ENCODE measurements at places on chromosomes 7 and 10.
A peak's percentile ranks its signal among the peaks of the same experiment; 100 is the strongest.

DNA sequence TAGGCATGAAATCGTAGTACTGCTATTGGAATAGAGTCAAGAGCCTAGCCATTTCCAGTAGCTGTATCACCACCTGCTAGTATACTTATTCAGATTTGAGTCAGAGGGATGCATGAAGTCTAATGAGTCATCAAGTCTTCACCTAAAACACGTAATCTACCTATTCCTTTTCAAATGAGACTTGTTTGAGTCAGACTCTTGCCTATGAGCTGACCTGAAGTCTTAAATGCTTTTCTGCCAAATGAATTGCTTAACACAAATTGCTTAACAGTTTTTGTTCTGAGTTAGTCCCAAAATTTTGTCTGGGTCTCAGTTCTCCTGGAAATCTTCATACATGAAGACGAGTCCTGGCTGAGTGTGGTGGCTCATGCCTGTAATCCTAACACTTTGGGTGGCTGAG is 165.2 kb downstream of the GNAT3 start:
- no peak overlapping the region for H3K27ac ChIP-seq
- H3K36me3 ChIP-seq: no peaks in the 10 kb centered on the region
- H3K4me1 ChIP-seq: peaks cover 8% of the 10 kb centered on the region
- H3K4me3 ChIP-seq: no peak overlapping the region

DNA sequence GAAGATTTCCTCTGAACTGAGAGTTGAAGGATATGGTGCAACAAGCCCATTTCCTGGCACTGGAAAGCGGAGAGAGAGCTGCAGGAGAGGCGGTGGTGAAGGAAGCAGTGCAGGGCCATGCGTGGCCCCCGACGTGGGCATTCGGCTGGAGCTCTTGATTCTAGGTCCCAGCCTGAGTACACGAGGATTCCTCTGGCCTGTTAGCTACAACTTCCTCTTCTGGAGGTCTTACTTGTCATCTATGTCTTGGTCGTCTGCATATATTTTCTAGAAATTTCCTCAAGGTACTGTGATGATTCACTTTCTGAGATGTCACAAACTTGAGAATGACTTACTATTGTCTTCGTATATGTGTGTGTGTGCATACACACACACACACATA is 59.2 kb upstream of the JAZF1 start:
- H3K4me1 ChIP-seq: no peaks in the 10 kb centered on the region
- H3K27me3 ChIP-seq: no peaks in the 10 kb centered on the region
- no peaks in the 10 kb centered on the region for H3K36me3 ChIP-seq
- DNase-seq: no peak
- H3K4me3 ChIP-seq: no peak overlapping the region

GRCh38 chr10:30702860-30703259 is 73.3 kb upstream of the LYZL2 start:
- no peaks in the 10 kb centered on the region for H3K36me3 ChIP-seq
- DNase-seq: no peak
- peaks cover 8% of the 10 kb centered on the region for H3K27me3 ChIP-seq
- peaks cover 28% of the 10 kb centered on the region for H3K4me1 ChIP-seq

GRCh38 chr10:89494575-89494974 is 40.8 kb downstream of the SLC16A12 start:
- H3K27me3 ChIP-seq: no peaks in the 10 kb centered on the region
- no peak overlapping the region for H3K27ac ChIP-seq
- H3K4me3 ChIP-seq: no peak overlapping the region
- H3K36me3 ChIP-seq: no peaks in the 10 kb centered on the region
- H3K4me1 ChIP-seq: no peaks in the 10 kb centered on the region

GRCh38 chr10:92573091-92573797 is 649 bp downstream of the IDE start:
- peak overlapping the region; percentile 76 for H3K4me3 ChIP-seq
- no peak overlapping the region for H3K27ac ChIP-seq
- peak; percentile 55 for DNase-seq
- peaks cover 9% of the 10 kb centered on the region for H3K27me3 ChIP-seq

DNA sequence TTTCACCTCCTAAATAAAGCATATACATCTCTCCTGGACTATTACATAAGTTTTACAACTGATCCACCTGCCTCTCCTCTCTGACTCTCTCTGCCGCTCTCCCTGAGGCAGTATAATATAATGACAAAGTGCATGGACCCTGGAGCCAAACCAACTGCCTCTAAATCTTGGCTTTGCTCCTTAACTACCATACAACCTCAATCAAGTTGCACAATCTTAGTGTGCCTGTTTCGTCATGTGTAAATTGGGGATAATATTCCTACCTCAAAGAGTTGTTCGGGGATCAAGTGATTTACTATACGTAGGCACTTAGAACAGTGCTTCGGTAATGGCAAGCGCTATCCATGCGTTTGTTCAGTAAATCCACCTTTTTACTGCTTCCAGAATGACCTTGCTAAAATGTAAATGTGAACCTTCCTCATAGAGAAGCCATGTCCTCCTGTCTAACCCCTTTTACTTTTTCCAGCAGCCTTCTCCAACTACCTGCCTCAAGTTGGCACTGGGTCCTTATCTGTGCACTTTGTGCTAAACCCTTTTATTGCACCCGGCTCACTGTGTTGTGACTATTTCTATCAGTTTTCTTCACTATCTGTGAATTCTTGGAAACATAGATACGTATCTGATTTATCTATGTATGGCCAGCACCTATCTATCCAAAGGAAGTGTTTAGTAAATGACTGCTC is 30.6 kb upstream of the DLD start:
- no peaks in the 10 kb centered on the region for H3K36me3 ChIP-seq
- DNase-seq: no peak
- no peak overlapping the region for H3K4me3 ChIP-seq
- H3K4me1 ChIP-seq: no peaks in the 10 kb centered on the region
- H3K27me3 ChIP-seq: no peaks in the 10 kb centered on the region

DNA sequence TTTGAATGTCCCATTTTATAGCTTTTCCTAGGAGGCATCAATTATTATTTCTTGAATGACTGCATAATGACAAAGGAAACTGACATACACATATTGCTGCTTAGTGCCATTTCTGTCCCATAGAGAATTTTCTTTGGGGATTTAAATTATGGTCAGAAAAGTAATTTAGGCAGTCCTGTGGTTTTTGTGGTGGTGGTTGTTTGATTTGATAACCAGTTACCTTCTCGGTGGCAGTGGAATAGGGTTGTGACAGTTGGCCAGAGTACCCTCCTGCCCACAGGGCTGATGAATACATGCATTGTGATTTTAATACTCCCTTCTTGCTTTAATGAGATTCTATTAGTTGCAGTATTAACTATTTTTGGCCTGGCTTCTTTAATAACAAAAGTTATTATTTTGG is 6.6 kb upstream of the SGCE start:
- H3K4me3 ChIP-seq: no peak overlapping the region
- H3K4me1 ChIP-seq: peaks cover 5% of the 10 kb centered on the region
- no peak overlapping the region for H3K27ac ChIP-seq
- no peak for DNase-seq
- peaks cover 14% of the 10 kb centered on the region for H3K36me3 ChIP-seq
- H3K27me3 ChIP-seq: peaks cover 5% of the 10 kb centered on the region

DNA sequence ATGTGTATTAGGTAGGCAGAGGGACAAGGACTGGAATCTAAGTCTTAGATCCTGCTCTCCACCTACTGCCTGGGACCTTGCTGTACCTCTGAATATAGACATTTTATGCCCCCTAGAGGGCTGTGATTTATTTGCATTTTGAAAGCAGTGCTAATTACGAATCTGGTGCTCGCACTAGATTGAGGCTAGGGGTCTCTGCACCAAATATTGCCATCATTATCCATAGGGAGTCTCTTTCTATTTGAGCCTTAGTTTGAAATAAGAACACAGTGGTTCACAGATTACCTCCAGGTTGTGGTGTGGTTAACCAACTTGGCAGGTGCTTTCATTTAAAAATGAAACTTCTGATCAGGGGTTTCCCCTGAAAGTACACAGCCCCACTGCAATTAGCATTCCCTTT is 41.8 kb downstream of the CNNM1 start:
- DNase-seq: no peak
- H3K4me1 ChIP-seq: no peaks in the 10 kb centered on the region
